Psoas muscle (tissue), 8 donors: ENCODE measurements at places on chromosomes 4 and X. TPM values are rescaled to one million over a fixed set of nuclear protein-coding genes. Genes with fewer than 3 reads are reported as not detected.

MAGEA4 gene
- not detected for total RNA-seq

DUSP9 gene
- not detected for total RNA-seq

ADAM29 gene
- not detected for total RNA-seq

GYG2 gene
- 0.42 TPM for total RNA-seq

FHDC1 gene
- 0.54 TPM for total RNA-seq

PF4V1 gene
- total RNA-seq = not detected

MAGEB1 gene
- not detected for total RNA-seq

MAD2L1 gene
- 1.1 TPM for total RNA-seq

DGKQ gene
- 3.4 TPM for total RNA-seq

BCLAF3 gene
- total RNA-seq = 6.2 TPM

TCP11X2 gene
- not detected for total RNA-seq

SPANXN2 gene
- total RNA-seq = not detected

DGKK gene
- not detected for total RNA-seq

PAGE5 gene
- not detected for total RNA-seq

VEGFD gene
- 6.1 TPM for total RNA-seq

CITED1 gene
- total RNA-seq = not detected

SCD5 gene
- total RNA-seq = 0.62 TPM

RGN gene
- 6.1 TPM for total RNA-seq

GYPB gene
- total RNA-seq = not detected

GAGE2A gene
- total RNA-seq = not detected

SLITRK4 gene
- 14.5 TPM for total RNA-seq

UGT2B17 gene
- not detected for total RNA-seq

SLC16A2 gene
- 4.3 TPM for total RNA-seq

RAB40AL gene
- not detected for total RNA-seq

CPEB2 gene
- total RNA-seq = 5.6 TPM

EVC2 gene
- total RNA-seq = 0.44 TPM

UGT2B11 gene
- total RNA-seq = not detected

HAND2 gene
- total RNA-seq = 0.54 TPM

YIPF7 gene
- 24.6 TPM for total RNA-seq

MAGEC3 gene
- not detected for total RNA-seq

SMIM43 gene
- not detected for total RNA-seq

SPANXA2 gene
- not detected for total RNA-seq

ARHGEF6 gene
- 70.5 TPM for total RNA-seq

MAGEA11 gene
- not detected for total RNA-seq

MSANTD1 gene
- 0.87 TPM for total RNA-seq

CLDN34 gene
- total RNA-seq = not detected

LDOC1 gene
- total RNA-seq = 1.8 TPM

PAGE3 gene
- not detected for total RNA-seq

SLIT2 gene
- total RNA-seq = 4.7 TPM
